ENCODE measurements at places on chromosomes 7 and 10. TPM values are rescaled to one million over a fixed set of nuclear protein-coding genes. Genes with fewer than 3 reads are reported as not detected.

IPMK gene
- polyA plus RNA-seq = 1.6 TPM

ITIH5 gene
- polyA plus RNA-seq = 5.2 TPM

DRGX gene
- polyA plus RNA-seq = not detected

SPDYE2B gene
- polyA plus RNA-seq = not detected

NPFFR1 gene
- not detected for polyA plus RNA-seq

CALHM3 gene
- polyA plus RNA-seq = not detected

TBL2 gene
- polyA plus RNA-seq = 67.3 TPM

TWIST1 gene
- 0.13 TPM for polyA plus RNA-seq

TLL2 gene
- not detected for polyA plus RNA-seq

GSTO2 gene
- polyA plus RNA-seq = 1.1 TPM

FFAR4 gene
- not detected for polyA plus RNA-seq

PI4K2A gene
- 18.9 TPM for polyA plus RNA-seq

ITPRIP gene
- 12.9 TPM for polyA plus RNA-seq

GIMAP8 gene
- not detected for polyA plus RNA-seq

SH2D4B gene
- not detected for polyA plus RNA-seq

SOSTDC1 gene
- 9.8 TPM for polyA plus RNA-seq

PTEN gene
- polyA plus RNA-seq = 18.5 TPM

TMEM196 gene
- polyA plus RNA-seq = not detected

NEUROD6 gene
- not detected for polyA plus RNA-seq

ARHGAP12 gene
- polyA plus RNA-seq = 7.1 TPM

TAS2R5 gene
- 2.1 TPM for polyA plus RNA-seq

NPSR1 gene
- polyA plus RNA-seq = not detected

SKAP2 gene
- 5.5 TPM for polyA plus RNA-seq

HERPUD2 gene
- 10.8 TPM for polyA plus RNA-seq

TMEM139 gene
- 0.44 TPM for polyA plus RNA-seq

FAM25C gene
- not detected for polyA plus RNA-seq

ZNF438 gene
- 2.0 TPM for polyA plus RNA-seq

DDIT4 gene
- polyA plus RNA-seq = 564 TPM

TEX36 gene
- 0.82 TPM for polyA plus RNA-seq

CTAGE15 gene
- polyA plus RNA-seq = not detected

CYP26C1 gene
- polyA plus RNA-seq = not detected

KCNMA1 gene
- not detected for polyA plus RNA-seq

SPDYE6 gene
- not detected for polyA plus RNA-seq

LIPM gene
- not detected for polyA plus RNA-seq

LDB3 gene
- polyA plus RNA-seq = 0.03 TPM

AGBL3 gene
- polyA plus RNA-seq = 1.4 TPM

FAM25A gene
- not detected for polyA plus RNA-seq

HABP2 gene
- 0.05 TPM for polyA plus RNA-seq

SHH gene
- not detected for polyA plus RNA-seq

FEZF1 gene
- not detected for polyA plus RNA-seq

GBX1 gene
- not detected for polyA plus RNA-seq

PTF1A gene
- not detected for polyA plus RNA-seq

CAPZA2 gene
- polyA plus RNA-seq = 121 TPM

AVPI1 gene
- polyA plus RNA-seq = 10.4 TPM

HMX3 gene
- polyA plus RNA-seq = 20.5 TPM

NPC1L1 gene
- polyA plus RNA-seq = 0.07 TPM

STEAP1 gene
- polyA plus RNA-seq = 6.8 TPM

AGR3 gene
- not detected for polyA plus RNA-seq

CPA2 gene
- 0.05 TPM for polyA plus RNA-seq

SPRN gene
- not detected for polyA plus RNA-seq
